ENCODE measurements at places on chromosomes 2 and 18. TPM values are rescaled to one million over a fixed set of nuclear protein-coding genes. Genes with fewer than 3 reads are reported as not detected.

DNA sequence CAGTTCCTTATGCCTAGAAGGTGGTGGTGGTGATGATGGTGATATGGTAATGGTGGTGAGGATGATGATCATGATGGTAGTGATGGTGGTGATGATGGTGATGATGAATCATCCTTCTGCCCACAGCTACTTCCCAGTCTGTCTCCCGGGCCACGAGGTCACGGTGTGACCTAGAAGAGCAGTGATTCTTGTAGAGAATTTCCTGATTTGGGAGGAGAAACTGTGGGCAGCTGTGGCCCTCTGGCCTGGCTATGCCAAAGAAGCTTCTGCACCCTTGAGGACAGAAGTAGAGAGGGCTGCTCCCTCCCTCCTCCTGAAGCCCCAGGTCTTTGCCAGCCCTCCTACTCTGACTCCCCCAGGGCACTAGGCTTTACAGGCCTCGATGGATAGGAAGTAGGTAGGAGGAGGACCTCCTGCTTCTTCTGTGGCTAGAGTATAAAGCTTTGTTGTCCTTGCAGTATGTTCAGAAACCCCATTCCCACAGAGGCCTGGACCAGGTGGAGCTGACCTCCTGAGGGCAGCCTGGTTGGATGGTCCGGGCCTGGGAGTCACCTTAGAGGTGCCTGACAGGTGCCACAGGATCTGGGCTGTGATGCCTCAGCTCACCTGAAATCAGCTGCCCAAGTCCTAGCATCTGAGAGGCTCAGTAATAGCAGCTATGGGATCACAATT, 57.9 kb upstream of the EPAS1 start:
- H3K4me3 ChIP-seq = no peak overlapping the region
- H3K27ac ChIP-seq = no peak overlapping the region
- H3K27me3 ChIP-seq = no peaks in the 10 kb centered on the region
- DNase-seq = no peak

RAPH1 gene
- polyA plus RNA-seq = 11.9 TPM

ACMSD gene
- polyA plus RNA-seq = 0.60 TPM

DNA sequence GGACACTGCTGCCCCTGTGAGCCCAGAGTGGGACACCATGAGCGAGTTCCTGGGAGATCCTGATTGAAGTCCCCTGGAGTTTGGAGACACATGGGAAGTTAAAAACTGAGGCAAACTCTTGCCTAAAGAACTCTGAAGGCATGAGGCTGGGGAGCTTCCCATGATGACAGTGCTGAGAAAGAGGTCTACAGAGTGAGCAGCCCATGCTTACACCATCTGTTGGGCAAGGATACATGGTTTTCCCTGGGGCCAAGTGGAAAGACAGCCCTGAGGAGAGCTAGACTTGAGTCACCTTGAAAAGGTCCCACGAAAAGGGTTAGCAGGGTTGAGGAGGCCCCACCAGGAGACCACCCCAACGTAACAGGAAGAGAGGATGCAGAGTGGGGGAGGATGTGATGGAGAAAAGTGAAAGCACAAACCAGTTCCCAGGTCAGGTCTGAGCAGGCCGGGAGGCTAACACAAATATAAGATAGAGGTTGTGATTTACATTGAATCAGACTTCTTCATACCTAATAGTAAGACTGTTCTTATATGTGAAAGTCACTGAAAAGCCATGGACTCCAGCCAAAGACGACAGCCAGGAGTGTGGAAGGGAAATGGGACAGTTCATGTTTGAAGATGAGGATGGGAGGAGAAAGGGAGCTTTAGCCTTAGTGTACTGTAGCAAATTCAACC, 13.5 kb upstream of the FEZ2 start:
- no peak for DNase-seq
- H3K4me3 ChIP-seq = no peak overlapping the region
- H3K36me3 ChIP-seq = no peaks in the 10 kb centered on the region
- H3K27ac ChIP-seq = no peak overlapping the region
- no peaks in the 10 kb centered on the region for H3K4me1 ChIP-seq
- no peaks in the 10 kb centered on the region for H3K27me3 ChIP-seq

PRKRA gene
- 55.2 TPM for polyA plus RNA-seq

HDHD2 gene
- polyA plus RNA-seq = 100 TPM

GRCh38 chr18:59961070-59961469, 61.3 kb downstream of the PMAIP1 start:
- no peak overlapping the region for H3K27ac ChIP-seq
- H3K4me1 ChIP-seq = no peaks in the 10 kb centered on the region
- H3K36me3 ChIP-seq = no peaks in the 10 kb centered on the region
- H3K27me3 ChIP-seq = peaks cover 4% of the 10 kb centered on the region
- H3K4me3 ChIP-seq = no peak overlapping the region

- DNase-seq = no peak
- peaks cover 38% of the 10 kb centered on the region for H3K4me1 ChIP-seq
- H3K36me3 ChIP-seq = no peaks in the 10 kb centered on the region
- H3K27me3 ChIP-seq = no peaks in the 10 kb centered on the region
- no peak overlapping the region for H3K4me3 ChIP-seq
Measured at GRCh38 chr18:62938487-62938886, 223.1 kb downstream of the PHLPP1 start.
